Spinal cord (tissue), 10 donors: ENCODE measurements at places on chromosomes 11 and 22.

DNA sequence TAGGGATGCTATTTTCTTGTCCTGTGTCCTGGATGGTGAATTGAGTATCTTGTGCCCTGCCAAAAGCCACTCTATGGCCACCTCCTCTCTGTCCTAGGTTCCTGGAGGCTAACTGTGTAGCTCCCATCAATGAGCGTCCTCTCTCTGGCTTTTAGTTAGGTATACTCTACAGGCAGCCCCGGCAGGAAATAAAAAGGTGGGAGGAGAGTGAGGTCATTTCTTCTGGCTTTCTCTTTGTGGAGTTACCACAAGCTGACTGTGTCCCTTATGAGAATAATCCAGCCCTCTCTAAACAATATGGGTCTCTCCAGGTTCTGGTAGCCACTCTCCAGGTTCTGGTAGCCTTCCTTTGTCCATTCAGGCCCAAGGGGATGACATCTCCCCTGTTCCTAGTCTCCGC is 11.7 kb upstream of the ASPHD2 start:
- no peak for DNase-seq

GRCh38 chr11:10450462-10451425 is 4.3 kb upstream of the AMPD3 start:
- DNase-seq: no peak

- no peak for DNase-seq
Observed at GRCh38 chr11:100637706-100638105, 49.4 kb upstream of the ARHGAP42 start.

DNA sequence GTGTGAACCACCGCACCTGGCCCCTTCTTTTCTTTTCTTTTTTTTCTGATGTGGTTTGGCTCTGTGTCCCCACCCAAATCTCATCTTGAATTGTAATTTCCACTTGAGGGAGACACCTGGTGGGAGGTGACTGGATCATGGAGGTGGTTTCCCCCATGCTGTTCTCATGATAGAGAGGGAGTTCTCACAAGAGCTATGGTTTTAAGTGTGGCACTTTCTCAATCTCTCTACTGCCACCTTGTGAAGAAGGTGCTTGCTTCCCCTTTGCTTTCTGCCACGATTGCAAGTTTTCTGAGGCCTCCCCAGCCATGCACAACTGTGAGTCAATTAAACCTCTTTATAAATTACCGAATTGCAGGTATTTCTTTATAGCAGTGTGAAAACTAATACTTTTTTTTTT is 4.9 kb upstream of the TCN2 start:
- DNase-seq: no peak

DNA sequence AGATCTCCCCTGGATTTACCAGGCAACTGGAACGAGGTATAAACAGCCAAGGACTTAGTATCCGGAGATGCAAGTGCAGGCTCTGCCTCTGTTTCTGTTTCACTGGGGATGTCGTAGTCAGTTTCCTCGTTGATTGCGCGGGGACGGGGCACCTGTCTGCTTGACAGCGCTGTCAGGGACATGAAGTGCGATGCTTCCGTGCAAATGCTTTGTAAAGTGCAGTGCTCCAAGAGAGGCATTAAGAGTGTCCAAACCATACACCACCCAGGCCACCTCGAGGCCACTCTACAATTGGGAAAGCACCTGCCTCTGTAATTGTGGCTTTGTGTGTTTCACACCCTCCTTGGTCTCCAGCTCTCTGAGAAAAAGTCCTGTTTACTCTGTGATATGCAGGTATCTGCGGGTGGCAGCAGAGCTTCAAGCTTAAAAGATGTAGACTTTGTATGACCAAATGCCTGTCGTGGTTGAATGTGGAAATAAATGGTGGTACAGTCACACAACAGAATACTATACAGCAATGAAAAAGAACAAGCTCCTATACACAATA is 18.6 kb upstream of the CD5 start:
- DNase-seq: no peak

DNA sequence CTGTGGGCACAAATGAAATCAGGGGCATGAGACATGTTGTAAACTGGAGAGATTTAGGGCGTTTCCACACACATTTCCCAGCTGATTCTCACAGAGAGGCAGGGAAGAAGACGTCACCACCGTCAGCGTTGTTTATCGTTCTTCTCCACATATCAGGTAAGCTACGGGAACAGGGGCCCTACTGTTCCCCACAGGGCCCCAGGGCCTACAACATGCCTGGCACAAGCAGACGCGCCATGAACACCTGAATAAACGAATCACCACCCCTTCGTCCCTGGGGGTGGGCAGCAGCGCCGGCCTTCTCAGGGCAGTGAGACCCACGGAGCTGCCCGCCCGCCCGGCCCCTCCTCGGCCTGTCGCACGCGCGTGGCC is 342 bp downstream of the EFCAB6 start:
- no peak for DNase-seq

DNA sequence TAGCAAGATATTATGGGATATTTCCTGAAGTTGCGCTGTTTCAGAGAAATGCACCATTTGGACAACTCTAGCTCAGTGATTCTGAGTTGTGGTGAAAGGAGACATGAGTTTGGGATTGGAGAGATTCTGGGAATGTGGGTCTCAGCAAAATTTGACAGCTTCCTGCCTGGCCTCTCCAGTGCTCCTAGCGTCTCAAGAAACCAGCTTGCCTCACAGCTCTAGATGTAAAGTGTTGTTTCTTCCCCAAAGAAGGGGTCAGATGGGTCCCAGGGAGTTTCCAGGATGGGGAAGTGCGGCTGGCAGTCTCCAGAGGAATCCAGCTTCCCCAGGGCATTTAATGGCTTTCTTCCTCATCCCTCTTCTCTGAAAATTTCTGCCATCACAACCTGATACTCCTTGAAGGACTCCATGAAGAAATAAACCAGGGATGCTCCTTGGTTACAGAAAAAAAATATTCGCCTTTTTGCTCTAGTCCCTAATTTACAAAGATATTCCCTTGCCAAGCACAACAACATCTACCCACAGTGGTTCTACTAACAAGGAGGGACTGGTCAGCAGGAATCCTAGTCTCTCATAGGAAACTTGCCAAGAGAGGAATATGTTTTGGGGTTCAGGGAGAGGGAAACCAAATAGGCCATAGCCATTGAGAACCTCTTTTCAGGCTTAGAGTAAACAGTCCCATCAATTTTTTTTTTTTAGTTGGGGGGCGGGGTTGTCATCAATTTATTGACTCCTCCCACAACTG is 185.4 kb upstream of the E2F8 start:
- DNase-seq: no peak

DNA sequence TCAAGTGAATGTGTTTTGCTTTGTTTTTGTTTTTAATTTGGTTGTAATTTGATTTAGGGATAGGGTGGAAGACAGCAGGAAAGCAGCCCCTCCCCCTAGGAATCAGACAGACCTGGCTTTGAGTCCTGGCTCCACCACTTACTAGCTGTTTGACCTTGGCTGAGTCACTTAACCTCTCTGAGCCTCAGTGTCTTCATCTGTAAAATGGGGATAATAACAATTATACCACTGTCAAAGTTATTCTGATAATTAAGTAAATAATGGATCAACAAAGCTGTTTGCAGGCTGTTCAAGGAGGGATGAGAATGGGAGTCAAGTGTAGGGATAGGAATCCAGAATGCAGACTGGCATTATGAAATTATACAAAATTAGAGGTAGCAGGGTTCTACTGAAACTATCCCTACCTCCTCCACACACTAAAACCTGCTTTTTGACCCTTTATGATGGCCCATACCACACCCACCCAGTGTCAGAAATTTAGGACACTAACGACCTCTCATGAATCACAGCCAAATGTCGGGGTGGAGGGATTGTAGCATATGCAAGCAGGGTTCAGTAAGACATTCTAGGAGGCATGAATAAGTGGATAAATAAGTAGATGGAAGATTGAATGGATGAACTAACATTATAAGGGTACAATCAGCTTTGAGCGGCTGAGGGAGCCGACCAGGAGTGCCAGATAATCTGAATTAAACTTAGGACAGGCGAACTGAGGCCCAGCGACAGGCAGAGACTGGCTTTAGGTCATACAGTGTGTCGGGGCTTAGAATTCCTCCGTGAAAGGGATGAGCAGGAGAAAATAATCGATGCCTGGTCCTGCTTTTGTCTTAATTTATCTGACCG is 974 bp downstream of the ANAPC15 start:
- DNase-seq: no peak

DNA sequence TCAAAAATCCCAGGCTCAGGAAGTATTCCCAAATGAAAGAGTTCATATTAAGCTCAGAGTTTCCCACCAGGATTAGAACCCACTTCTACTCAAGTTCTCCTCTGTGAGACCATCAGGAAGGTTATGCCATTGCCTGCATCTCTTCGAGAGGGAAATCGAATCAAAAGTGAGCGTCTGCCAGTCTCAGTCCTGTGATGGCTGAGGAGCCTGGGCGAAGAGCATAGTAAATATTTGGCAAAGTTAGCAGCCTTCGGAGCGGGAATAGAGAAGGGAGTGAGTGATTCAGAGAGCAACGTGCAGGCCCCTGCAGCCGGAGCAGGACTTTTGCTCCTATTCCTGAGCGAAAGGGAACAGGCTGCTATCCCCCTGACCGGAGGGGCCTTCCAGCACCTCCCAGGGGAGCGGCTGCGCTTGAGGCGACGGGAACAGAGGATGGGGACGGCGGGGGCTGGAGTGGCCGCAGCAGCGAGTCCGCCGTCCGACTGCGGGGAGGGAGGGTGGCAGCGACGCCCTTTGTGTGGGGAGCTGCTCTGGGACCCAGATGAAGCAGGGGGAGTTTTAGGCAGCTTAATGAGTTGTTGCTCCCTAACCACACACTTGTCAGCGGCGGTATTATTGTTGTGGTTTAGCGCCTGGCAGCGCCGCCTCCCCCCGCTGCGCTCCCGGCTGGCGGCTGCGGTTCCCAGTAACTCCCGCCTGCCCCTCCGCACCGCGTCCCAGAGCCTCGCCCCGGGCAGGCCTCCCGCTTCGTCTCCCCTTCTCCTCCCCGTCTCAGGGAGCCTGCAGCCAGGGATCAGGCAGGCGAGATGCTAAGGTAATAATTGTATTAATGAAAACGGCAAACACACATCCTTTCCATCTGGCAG is 21.7 kb upstream of the NRGN start:
- no peak for DNase-seq

DNA sequence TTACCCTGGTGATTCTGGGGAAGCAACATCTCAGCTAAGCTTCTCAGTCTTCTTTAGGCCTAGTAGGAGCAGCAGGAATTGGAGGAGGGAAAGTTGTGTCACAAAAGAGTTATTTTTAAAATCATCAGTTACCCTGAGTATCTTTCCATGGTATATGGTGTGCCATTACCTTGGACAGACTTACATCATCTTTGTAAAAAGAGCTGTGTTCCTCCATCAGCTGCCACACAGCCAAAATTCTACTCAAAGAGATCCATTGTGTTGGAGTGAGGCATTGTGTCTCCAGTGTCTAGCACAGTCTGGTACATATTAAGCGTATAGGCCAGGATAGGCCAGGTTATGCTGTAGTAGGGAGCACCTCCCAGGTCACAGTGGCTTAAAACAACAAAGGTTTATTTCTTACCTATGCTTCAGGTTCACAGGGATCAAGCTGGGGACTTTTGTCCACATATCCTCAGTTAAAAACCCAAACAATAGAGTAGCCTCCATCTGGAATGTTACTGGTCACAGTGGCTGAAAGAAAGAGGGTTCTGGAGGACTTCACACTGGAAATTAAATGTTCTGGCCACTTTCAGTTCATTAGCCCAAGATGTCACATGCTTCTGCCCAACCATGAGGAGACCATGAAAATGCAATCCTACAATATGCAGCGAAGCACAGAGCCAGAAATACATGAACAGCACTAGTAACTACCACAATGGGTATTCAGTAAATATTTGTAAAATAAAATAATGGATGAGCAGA is 9.9 kb upstream of the TMPRSS5 start:
- no peak for DNase-seq

- no peak for DNase-seq
Observed at GRCh38 chr11:58622344-58622743, at the start of gene CNTF. TSS of gene CNTF (plus strand) at chr11:58622665. CDS start at chr11:58622753, 88 bp downstream.

DNA sequence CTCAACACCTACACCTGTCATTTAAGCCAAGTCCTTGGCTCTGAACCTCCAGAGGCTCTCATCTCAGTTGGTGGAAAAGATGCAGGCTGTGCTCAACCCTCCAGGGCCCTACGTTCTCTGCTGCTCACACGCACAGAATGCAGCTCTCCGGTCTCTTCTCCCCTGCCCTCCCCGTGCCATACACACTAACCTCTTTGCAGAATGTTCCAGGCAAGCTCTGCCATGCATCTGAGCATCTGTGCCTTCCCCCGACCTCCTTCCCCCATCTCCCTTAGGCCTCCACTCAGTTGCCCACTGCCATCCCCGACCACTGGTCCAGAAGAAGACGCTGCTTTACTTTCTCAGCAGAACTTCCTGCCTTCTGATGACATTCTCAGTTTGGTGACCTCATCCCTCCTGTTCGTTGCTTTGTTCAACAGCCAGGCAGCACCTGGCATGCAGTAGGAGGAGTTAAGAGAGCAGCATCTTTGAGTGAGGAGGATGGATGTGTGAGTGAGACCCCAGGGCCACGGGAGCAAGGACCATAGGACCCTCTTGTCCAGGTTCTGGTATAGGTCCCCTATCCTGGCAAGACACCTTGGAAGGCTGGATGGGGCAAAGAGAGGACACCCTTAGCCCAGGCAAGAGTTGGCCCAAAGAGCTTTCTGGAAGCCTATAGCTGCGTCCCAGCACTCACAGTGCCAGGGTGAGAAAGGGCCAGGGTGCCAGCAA is 598.0 kb downstream of the BRD1 start:
- DNase-seq: no peak

DNA sequence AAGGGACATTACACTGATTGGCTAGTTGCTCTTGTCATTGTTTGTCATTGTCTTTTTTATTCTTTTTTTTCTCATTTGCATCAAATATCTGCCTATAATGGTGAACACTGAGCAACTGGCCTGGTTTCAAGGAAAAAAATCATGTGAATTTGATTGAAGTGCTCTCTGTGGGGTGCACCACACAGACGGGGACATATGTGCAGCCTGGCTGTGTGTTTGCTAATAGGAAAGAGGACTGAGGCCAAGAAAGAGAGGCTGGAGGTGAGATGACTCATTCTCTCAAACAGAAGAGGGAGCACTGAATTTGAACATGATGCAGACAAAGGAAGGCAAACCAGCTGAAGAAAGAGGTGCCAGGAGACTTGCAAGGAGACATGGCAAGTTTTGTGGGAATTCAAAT is 684.9 kb upstream of the CCDC90B start:
- DNase-seq: no peak

GRCh38 chr11:22244986-22245592 is 52.2 kb downstream of the ANO5 start:
- DNase-seq: peak; percentile 80

- DNase-seq: peak; percentile 87
Observed at GRCh38 chr11:2269601-2270321, 627 bp downstream of the ASCL2 start.
